T-helper 9 cell (primary cell): ENCODE measurements at places on chromosomes 5 and 9.

- no peak for DNase-seq
These were observed 680.7 kb downstream of the PRR16 start for GRCh38 chr5:121144764-121145163.

DNA sequence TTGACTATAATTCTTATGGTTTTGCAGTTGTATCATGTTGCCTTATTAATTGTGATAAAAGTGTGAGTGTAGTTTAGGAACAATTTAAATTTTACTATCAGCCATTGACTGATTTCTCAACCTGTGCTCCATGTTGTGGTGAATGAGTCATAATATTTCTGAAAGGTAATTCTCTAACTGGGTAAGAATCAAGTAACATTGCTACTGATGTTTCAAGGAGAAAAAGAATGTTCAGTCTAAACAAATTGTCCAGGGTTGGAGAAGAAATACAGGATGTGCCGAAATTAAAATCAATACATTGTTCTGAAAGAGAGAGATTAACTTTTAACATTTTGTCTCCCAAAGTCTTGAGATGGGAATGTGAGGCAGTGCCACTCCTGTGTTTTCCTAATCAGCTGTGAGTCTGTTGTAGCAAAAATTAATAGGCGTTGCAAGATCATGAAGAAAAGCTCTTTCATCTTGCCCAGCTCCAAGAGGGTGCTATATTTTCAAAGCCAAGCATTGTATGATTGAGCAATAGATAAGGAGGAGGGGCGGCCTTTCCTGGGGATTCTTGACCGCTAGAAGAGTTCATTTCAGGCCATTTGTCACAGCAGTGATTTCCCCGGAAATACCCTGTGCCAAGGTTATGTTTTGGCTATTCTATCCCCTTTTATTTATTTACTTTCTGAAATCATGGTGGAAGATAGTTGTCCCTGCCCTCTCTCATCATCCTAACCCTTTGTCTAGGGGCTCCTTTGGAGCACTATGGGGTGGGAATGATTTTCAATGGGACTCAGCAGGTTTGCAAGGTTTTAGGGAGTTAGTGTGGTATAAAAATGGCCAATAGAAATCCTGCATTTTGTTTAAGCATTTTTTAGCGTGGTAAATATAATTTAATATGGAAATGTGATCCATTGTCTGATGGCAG, 151.6 kb downstream of the FOCAD start:
- no peak for DNase-seq

- peak; percentile 23 for DNase-seq
These were observed at the start of gene PCDH1 for GRCh38 chr5:141878186-141878710. Gene PCDH1, minus strand, starts transcription at chr5:141878410. Its CDS starts 148 bp downstream, at chr5:141878262.

- DNase-seq, result peak; percentile 69
These were observed 10.3 kb upstream of the CD180 start for GRCh38 chr5:67206929-67207328.

DNA sequence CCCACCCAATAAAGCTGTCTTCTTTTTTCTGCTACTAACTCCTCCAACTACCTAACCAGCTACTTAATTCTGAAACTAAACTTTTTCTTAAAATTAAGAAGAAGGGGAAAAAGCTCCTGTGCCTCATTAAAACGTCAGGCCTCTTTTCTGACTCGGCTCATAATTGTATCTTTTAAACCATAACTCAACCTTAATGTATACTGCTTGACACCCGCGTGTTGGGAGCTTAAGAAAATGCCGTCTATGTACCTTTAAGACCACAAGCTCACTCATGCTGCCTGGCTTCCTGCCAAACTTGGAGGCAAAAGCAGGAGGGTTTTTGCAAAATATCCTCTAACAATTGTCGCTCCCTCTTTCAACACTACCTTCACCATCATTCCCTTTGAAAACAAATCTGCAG, 5.0 kb downstream of the EBF1 start:
- peak; percentile 11 for DNase-seq

- DNase-seq, result no peak
These were observed 6.4 kb upstream of the EXOC3 start for GRCh38 chr5:436641-436975.

- DNase-seq, result no peak
These were observed 2031.7 kb downstream of the EFNA5 start for GRCh38 chr5:105639068-105639467.

- no peak for DNase-seq
These were observed 14.5 kb downstream of the GPRIN1 start for GRCh38 chr5:176595386-176595943.

GRCh38 chr5:138470322-138471051, 5.2 kb downstream of the EGR1 start:
- DNase-seq, result no peak

- DNase-seq, result no peak
These were observed 41.7 kb downstream of the C5orf15 start for GRCh38 chr5:133926489-133927299.

DNA sequence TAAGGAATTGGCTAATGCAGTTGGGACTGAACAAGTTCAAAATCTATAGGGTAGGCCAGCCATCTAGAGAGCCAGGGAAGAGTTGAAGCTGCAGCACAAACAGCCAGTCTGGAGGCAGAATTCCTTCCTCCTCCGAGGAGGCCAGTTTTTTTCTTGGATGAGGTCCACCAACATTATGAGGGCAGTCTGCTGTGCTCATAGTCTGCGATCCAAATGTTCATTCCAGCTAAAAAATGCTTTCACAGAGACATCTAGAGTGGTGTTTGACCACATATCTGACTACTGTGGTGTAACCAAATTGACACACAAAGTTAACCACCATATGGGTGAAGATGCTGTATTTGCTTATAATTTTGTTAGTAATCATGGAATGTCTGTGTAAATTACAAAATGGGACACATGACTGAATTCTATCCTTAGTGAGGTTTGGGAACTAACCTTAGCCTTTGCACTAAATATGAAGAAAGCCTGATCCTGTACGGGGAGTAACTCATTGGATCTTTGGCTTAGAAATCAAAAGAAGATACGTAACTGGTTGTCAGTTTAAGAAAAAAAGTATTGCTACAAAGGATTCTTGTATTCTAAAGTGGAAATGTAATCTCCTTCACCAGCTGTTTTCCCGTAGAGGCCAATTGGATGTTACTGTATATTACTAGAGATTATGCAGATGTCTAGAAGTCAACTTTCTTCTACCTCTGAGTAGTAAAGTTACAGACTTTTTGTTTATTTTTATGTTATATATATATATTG, 70.6 kb downstream of the SPIN1 start:
- DNase-seq, result no peak

GRCh38 chr5:95760273-95761191, 29.4 kb downstream of the RHOBTB3 start:
- no peak for DNase-seq

DNA sequence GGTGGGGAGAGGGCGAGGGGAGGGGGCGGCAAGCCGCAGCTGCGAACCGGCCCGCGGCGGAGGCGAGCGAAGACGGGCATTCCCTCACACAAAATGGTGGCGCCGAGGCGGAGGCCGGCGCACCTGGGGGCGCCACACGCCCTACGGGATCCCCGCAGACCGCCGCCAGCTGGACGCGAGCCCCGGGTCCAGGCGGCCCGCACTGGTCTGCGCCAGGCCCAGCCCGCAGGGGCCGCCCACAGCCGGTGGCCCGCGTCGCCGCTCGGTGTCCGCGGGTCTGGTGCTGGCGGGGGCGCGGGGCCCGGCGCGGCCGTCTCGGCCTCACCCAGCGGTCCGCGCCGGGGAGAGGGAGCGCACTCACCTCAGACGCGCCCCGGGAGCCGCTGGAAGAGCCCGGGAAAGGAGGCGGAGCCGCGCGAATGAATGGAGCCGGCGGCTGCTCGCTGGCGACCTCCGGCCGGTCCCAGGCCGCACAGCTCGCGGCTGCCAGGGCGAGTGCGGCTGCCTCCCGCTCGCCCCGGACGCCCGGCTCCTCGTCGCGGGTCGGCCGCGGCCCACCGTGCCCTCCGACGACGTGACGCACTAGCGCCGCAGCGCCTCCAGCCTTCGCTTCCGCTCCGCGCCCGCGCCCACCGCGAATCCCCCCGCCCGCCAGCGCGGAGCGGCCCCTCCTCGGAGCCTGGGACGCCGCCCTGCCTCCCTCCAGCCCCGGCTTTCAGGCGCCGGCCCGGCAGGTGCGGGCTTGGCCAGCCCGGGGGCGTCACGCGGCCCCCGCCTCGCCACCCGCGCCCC, at the start of gene FAM169A:
Gene FAM169A, minus strand, starts transcription at position 584 of the 792 bp plus-strand sequence. CDS start 24,711 bp downstream, outside the sequence.
- peak; percentile 31 for DNase-seq

- DNase-seq, result no peak
These were observed 20.0 kb upstream of the ZNF782 start for GRCh38 chr9:96874201-96874785.

- DNase-seq, result no peak
These were observed 94.1 kb upstream of the RANBP6 start for GRCh38 chr9:6109571-6109970.

DNA sequence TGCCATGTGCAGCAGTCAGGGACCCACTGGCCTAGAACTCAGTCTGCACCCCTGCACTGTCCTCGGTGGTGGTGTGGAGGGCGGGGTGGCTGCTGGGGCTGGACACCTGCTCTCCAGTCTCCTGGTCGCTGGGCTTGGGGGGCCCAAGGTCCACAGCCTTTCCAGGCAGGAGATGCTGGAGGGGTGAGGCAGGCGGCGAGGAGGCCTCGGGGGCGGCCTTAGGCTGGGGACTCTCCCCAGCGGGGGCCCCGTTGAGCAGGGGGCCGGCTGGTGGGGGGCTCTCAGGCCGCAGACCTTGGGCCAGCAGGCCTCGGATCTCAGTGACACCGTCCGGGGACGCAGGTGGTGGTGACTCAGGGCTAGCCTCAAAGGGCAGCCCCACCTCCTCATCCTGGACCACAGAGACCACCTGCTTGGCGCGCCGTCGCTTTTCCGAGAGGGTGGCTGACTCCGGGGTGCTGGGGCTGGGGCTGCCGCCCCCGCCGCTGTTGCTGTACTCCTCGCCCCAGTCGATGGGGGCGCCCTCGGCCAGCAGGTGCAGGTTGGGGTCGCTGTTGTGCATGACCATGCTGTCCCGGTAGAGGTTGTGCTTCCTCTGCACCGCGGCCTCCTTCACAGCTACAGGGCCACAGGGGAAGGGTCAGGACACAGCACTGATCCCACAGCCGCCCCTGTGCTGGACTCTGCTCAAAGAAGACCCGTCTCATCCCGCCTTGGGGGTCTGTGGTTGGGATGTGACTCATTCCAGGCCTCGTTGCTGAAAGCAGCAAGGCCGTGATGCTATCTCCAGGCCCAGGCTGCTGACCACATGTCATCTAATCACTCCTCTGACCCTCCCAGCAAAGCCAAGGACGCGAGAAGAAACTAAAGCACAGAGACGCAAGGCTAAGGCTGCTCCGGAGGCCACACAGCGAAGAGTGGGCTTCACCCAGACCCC, 55.8 kb downstream of the LRSAM1 start:
- no peak for DNase-seq

DNA sequence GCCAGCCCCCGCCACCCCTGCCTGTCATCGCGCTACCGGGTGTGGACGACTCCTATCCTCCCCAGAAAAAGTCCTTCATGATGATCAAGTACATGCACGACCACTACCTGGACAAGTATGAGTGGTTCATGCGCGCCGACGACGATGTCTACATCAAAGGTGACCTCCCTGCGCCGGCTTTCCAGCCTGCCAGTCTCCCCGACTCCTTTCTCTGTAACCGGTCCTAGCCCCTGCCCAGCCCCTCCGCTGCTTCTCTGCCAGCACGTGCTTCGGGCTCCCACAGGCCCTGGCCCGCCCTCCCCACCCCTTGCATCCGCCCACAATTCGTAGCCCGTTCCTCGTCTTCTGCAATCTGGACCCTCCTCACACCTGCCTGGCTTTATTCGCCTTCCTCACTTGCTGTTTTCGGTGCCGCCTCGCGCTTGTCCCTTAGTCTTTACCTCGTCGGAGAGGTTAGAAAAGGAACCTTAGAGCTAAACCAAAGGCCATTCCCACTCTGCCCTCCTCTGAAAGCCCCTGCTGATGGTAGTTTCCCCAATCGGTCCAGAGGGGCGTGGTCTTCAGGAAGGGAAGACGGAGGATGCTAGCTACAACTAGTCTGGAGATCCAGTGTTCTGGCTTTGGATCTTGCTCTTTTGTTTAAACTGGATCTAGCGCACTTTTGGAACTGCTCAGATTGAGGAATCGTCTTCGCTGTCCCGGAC, 1.4 kb downstream of the CHSY3 start:
- DNase-seq, result no peak

GRCh38 chr9:38671748-38672147, 48.2 kb downstream of the FAM240B start:
- DNase-seq, result no peak

GRCh38 chr5:69326365-69326764, 6.2 kb downstream of the CCDC125 start:
- DNase-seq, result no peak

DNA sequence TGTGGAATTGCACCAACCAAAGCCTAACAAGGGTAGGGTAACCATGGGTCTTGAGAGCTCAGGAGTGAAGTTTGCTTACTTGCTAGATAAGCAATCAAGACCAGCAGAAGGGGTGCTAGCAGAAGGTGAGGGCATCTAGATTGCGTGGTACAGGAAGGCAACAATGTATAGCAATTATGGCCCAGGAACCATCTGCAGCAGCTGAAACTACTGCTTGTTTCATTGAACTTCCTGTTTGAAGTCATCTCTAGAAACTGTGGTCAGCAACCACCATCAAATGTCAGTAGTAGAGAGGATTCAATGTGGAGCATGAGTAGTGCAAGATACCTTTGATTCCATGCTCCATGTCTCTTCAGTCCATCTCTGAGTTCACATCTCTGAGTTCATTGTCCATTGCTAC, 462.1 kb upstream of the GRAMD2B start:
- DNase-seq, result no peak

GRCh38 chr5:5183189-5183699, 43.1 kb downstream of the ADAMTS16 start:
- no peak for DNase-seq

DNA sequence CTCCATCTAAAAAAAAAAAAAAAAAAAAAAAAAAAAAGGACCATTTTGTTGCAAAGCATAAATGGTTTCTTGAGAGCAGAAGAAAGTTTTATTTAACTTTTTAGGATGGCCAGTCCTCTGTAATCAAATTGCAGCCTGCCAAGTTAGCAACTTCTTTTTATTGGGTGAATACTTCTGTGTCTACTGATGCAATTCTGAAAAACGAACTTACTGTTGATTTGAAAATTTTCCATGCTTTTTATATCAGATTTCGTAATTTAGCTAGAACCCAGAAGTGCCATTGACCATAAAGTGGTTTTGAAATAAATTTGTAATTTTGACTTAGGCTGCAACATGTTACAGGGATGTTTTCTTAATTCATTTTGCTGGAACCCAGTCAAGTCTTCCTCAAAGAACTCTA, 269.1 kb upstream of the ACTBL2 start:
- DNase-seq, result no peak

GRCh38 chr9:4792054-4792571, 631 bp upstream of the RCL1 start:
- no peak for DNase-seq

DNA sequence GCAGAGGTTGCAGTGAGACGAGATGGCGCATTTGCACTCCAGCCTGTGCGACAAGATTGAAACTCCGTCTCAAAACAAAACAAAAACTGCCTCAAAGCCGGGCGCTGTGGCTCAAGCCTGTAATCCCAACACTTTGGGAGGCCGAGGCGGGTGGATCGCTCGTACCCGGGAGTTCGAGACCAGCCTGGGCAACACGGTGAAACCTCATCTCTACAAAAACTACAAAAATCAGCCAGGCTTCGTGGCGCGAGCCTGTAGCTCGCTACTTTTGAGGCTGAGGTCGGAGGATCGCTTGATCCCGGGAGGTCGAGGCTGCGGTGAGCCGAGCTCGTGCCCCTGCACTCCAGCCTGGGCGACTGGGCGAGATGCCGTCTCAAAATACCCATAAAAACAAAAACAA, 988 bp downstream of the GFM2 start:
- DNase-seq, result no peak

- no peak for DNase-seq
These were observed 35.1 kb downstream of the GRIA1 start for GRCh38 chr5:153525536-153525935.

- DNase-seq, result no peak
These were observed 30.7 kb downstream of the RAI14 start for GRCh38 chr5:34686762-34687268.
